ENCODE measurements at places on chromosomes 2 and 18.

GRCh38 chr18:31241900-31242409 lies 76.0 kb upstream of the DSG1 start:
- no peak for DNase-seq

GRCh38 chr2:56102098-56102497 lies 81.7 kb upstream of the CCDC85A start:
- no peak for DNase-seq

DNA sequence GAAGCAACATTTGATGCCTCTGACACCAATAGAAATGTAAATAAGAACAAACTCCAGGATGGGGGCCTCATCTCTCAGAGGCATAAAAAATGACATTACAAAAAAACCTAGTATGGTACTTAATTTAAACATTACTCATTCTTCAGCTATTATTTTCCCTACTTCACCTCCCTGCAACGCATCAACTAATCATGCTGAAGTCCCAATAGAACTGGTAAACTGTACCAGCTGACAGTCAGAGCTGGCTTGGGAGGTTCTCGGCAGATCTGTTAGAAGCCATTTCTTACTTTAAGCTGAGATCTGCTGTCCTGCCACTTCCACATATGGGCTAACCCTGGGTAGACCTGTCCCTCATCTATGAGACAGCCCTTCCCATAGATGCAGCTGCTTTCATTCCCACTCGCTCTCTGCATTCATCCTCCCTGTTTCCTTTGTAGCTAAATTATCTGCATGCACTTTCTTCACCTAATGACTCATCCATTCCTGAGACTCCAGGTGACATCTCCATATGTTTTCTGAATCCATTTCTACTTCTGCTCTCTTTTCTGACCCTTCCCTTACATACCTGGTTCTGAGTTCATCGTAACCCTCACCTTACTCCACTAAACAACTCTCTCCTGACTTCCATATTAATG lies 108.1 kb downstream of the AOX1 start:
- DNase-seq = no peak

- DNase-seq = no peak
Measured at GRCh38 chr2:9163306-9164111, 43.1 kb upstream of the ASAP2 start.

- DNase-seq = no peak
Measured at GRCh38 chr2:64392529-64392928, 61.4 kb upstream of the LGALSL start.

DNA sequence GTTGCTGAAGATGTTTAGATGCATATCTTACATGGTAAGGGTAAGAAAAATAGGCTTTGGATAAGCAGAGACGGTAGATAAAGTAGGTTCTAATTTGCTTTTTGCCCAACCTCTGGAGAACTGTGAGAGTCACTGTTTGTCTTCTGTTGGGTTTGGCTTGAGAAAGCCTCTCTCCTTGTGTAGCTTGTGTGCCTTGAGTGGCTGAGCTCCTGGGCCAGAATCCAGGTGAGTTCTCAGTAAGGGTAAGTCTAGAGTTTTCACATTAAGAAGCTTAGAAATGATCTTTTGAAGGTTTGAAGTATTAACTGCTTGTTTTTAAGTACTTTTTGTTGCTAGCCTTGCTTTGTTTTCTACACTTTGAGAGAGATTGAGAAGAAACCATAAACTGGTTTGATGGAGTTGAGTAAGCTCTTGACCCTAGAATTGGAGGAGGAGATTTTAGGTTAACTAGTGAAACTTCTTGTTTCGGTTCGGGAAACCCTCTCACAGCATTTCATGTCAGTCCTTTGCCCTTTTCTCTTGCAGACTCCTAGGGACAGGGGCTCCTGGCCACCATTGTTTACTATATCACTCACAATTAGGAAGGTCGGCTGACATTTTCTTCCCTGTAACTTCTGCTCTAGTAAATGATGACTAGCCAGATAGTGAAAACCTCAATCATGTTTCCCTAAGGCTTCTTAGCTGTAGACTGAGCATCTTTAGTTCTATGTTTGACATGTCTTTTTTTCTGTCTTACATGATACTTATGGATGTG lies 26.0 kb downstream of the MAP4K4 start:
- DNase-seq = no peak

DNA sequence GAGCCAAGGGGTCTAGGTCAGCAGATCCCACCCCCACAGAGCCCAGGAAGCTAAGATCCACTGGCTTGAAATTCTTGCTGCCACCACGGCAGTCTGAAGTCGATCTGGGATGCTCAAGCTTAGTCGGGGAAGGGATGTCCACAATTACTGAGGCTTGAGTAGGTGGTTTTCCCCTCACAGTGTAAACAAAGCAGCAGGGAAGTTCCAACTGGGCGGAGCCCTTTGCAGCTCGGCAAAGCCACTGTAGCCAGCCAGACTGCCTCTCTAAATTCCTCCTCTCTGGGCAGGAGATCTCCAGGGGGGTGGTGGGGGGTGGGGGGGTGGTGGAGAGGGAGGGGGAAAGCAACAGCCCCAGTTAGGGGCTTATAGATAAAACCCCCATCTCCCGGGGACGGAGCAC lies 419.5 kb downstream of the NUP35 start:
- DNase-seq = no peak

DNA sequence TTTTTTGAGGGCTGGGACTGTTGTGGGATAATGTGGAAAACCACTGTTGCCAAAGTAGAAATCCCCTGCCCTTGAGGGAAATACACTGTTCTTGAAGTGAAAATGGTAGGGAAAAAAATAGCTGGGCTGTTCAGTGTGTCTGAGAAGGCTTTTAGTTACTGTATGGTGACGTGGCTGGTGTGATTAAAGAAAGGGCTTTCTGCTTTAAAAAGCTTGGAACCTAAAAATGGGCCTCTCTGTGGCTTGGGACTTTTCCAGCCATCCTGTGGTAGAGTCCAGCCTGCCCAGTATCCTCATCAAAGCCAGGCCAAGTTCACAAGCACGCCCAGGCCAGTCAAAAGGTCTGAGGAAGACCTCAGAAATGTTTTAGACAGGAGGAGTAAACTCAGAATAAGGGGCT lies 6.8 kb downstream of the MGAT5 start:
- no peak for DNase-seq
